ENCODE measurements at places on chromosomes 12 and 14.

DNA sequence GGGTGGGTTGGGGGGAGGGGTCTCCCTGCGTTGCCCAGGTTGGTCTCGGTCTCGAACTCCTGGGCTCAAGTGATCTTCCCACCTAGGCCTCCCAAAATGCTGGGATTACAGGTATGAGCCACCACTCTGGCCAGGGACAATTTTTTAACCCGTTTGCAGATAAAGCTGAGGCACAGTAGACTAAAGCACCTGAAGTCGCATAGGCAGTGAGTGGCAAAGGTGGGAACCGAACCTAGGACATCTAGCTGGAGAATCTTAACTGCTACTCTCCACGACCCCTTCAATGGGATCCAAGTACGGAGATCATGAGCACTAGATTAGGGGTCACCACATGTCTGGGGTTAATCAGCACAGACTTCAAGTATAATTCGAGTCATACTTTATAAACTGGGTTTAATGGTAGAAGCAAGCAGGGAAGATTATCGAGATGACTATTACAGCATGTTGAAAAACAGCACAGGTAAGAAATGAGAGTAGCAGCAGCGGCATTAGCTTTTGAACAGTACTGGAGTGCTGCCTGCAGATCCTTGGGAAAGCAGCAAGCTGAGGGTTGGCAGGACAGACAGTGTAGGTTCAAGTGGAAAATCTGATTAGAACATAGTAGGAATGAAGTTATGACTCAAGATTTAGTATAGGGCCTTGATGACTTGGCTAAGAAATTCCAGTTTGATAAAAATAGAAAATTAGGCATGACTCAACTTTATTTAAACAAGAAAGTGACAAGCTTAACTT, 23.9 kb downstream of the NID2 start:
- DNase-seq = no peak

GRCh38 chr14:35533357-35534207, at the start of gene INSM2:
TSS of gene INSM2 (plus strand) at chr14:35534164. CDS start at chr14:35534253, 89 bp downstream.
- DNase-seq = peak; percentile 78

- DNase-seq = no peak
Observed at GRCh38 chr12:101077791-101078528, 132.1 kb downstream of the SLC5A8 start.

- DNase-seq = no peak
Observed at GRCh38 chr14:21042918-21043317, 756 bp downstream of the RNASE7 start.

DNA sequence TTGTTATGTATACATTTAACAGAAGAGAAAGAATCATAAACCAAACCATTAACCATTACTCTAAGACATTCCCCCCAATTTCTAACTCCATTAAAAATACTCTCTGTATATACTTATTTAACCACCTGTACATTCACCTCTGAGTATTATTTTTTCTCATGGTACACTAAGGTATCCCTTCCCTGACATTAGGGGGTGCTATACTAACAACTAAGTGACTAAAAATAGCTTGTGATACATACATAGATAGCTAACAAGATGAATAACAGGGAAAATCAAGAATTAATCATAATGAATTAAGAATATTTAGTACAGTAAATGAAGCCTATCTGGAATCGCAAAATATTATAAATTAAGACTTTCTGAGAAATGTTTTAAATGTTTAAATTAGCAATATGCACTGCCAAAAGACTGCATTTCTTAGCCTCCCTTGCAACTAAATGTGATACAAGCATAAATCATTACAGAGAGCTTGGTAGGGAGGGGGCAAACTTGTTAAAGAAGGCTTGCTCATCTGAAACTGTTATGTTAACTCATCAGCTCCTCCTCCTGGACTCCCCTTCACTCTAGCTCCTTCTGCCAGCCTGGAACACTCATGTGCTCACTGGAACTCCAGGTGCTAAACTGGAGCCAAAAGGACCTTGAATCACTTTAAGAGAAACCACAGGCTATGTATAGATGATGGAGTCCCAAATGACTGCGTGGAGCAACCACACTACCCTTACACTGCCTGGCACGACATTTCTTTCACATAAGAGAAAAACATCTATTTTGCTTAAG, 14.9 kb downstream of the C2CD5 start:
- DNase-seq = no peak

DNA sequence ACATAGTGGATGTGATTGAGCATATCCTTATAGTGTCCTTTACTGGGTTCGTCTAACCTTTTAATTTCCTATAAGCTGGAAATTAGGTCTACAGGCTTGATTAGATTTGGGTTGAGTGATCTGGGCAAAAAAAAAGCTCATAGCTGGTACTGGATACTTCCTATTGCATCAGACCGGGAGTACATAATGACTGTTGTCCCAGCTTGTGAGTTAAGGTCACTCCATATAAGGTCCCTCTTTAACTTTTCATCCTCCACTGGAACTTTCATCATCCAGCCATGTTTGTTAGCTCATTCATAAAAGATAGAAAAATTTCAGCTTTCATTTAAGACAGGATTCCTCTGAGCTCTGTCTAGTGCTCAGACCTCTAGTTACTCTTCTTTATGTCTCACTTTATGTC, 80.8 kb downstream of the C14orf132 start:
- no peak for DNase-seq

DNA sequence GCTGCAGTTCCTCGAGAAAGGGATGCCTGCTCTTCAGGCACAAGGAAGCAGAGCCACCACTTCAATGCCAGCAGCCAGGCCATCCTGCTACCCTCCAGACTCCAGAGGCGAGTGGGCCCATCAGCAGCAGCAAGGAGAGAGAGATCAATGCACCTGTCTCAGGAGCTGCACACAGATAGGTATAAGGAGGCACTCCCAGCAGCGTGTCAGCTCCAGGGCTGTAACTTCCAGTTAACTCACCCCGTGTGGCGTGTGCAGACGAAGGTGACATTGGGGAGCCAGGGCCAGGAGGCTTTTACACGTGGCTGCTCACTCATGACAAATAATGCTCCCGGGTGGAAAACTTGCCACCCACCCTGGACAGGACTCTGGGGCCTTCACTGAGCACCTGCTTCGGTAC, 24.2 kb downstream of the GALNT16 start:
- no peak for DNase-seq

GRCh38 chr14:91154851-91155625, 41.2 kb downstream of the DGLUCY start:
- peak; percentile 23 for DNase-seq

DNA sequence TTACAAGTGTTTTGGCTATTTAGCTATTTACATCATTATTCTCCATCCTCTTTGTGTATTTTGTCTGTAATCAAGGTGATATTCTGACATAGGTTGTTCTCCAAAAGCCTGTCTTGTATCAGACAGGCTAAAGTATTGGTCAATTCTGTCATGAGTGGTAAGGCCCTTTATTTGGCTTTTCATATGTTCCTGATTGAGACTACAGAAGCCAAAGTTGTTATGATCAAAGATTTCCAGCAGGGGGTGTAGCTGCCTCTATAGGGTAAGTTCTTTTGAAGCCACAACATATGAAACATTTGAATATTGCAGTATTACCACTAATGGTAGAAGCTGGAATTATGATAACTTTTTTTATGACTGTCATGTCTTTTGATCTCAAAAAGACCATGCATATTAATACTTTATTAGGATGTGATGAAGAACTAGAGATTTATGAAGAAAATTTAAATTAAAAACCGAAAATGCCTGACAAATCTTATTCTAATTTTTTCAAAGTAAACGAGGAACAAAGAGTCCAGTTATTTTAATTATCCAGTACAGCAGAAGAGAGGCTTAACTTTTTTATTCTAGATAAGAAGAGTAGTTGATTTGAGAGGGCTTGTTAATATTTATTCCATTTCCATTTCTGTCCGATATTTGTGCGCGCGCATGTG, 3.4 kb upstream of the ARHGAP5 start:
- peak; percentile 30 for DNase-seq

DNA sequence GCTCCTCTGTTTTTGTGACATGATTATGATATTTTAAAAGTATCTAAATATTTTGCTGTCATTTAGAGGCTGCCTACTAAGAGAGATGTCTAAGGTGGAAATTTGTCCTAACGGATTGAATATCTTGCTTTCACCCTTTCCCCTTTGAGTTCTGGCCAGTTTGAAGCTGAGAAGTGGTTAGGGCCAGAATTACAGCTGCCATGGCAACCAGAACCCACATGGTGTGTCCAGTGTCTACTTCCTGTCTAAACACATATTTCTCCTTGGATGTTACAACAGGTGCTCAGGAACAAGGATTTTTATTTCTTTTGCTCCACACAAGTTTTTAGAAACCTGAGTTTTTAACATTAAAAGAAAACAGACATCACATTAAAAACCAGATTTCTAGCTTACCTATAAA, 335.1 kb upstream of the OR4E1 start:
- no peak for DNase-seq

DNA sequence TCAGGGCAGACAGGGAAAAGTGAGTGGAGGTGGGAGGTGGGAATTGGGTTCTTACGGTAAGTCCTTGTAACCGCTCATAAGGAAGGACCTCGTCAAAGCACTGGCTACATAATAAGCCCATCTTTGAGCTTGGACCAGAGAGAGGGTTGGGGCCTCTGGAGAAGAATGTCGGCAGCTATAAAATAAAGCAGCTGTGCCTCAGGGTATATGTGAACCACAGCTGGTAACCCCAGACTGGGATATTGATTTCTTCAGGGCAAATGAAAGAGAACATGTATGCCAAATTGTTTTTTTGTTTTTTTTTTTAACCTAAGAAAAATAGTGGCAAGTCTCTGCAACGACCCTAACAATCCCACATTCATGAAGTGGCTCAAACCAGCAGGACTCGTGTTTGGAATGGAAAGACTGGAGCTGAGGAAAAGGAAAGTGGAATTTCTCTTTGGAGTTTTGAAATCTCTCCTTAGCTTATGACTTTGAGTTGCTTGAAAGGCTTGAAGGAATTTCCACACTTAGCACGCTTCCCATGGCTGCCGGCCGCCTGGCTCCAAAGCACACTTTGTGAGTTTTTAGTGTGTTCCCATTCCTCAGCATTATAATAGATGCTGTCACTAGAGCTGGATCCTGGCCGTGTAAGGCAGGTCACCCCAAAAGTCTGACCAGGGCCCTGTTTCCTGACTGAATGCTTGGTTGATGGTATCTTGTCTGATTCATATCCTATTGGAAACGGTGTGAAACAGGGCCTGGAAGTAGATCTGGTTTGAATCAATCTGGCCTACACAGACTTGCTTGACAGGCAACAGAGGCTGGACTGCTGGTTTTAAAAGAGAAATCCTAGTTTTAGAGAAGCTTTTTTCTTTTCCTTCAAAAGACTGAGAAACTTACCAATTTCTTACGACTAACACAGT, 244.7 kb downstream of the MSRB3 start:
- DNase-seq = no peak

DNA sequence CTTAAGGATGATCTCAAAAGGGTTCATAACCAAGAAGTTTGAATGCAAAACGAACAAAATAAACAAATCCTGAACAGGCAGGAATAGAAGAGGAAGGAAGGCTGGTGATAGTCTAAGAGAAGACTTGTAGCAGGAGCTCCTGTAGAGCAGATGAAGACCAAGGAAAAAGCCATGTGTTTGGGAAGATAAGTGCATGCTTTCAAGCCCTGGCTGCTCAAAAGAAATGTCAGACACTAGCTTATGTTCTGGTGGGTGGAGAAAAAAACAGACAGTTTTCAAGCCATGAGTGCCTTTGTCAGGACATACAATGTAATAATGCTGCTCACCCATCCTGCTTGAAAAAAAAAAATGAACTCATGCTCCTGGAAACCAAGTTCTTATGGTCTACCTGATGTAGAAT, 27.4 kb downstream of the TAOK3 start:
- DNase-seq = no peak

- no peak for DNase-seq
Observed at GRCh38 chr12:76277480-76277879, 70.7 kb downstream of the BBS10 start.

DNA sequence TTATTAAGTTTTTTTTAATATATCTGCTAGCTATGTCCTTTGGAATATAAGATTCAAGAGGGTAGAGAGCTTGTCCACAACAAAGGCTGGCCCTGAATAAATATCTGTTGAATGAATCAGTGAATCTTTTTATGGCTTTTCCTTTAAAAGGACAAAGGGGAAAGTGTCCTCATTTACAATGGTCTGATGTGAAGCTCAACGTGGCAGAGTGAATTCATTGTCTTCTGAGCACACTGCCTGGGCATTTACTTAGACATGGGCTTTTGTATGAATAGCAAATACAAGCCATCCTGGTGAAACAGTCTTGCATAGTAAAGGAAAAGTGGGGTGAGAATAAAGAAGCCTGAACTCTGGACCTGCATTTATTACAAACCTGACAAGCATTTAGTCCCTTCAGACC, 201.2 kb downstream of the NELL2 start:
- DNase-seq = no peak

GRCh38 chr12:14239350-14239934, 126.0 kb upstream of the ATF7IP start:
- no peak for DNase-seq

- no peak for DNase-seq
Observed at GRCh38 chr12:68786929-68787328, 21.0 kb upstream of the MDM2 start.

- no peak for DNase-seq
Observed at GRCh38 chr12:110262442-110263388, 18.3 kb upstream of the ATP2A2 start.

DNA sequence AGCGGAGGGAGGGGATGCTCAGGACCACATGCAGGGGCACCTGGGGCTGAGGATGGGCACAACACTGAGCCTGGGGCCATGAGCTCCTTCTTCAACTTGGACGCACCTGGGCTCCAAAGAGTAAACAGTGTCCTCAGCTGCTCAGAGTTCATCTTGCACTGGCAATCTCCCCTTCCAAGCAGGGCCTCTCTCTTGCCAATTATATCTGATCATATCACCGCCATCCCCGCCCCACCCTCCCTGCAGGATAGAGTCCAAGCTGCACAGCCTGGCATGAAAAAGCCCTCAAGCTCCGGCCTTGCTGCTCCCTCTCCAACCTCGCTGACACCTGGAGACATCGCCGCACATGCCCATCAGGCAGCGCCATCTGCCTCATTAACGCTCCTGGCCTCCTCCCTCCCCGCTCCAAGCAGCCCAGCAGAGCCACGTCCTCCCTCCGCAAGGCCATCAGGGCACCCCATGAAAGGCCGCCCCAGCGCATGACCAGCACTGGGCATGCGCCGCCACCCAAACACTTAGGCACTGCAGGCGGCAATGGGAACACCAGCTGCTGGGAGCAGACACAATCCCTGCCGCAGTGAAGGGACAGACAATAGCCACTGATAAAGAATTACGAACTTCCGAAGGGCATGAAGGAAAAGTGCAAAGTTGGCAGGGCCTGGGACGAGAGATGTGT, 88.8 kb downstream of the CHGA start:
- DNase-seq = no peak

DNA sequence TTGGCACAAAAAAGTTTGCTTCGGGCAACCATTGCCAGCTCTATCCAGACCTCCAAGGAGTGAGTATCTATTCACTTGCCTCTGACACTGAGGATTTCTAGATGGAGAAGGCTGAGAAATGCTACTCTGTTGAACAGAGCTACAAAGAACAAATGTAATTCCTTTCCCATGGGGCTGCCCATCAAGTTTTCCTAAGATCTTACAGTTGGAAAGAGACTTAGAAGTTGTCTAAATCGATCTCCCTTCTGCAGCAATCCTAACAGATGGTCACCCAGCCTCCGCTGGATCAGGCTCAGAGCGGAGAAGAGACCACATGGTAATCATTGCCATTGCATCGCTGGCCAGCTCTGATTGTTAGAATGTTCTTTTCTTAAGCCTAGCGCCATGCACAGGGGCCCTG, 110.1 kb upstream of the BCL2L14 start:
- DNase-seq = no peak
